Stimulated activated CD4-positive, alpha-beta T cell treated with anti-CD3 and anti-CD28 coated beads, TNF-alpha, amount 100 ng/mL, for 1 hour (primary cell): ENCODE measurements at places on chromosomes 12 and 14.

DNA sequence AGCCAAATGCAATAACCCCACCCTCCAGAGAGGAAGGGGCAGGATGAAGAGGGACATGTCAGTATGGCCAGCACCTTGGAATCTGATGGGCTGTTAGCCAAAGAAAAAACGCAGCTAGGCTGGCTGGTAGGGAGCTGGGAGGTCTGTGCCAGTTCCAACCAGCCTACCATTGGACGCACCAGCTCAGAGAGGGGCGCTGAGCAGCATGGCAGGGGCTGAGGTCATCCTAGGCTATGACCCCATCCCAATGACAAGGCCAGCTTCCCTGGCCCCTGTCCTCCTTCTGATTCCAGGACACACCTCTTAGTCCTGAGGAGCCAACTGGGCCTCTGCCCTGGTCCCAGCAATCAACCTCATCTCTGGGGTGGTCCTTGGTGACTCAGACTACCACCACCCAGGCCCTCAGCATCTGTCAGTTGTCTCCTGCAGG lies 12.2 kb downstream of the ACTN1 start:
- no peak for DNase-seq

GRCh38 chr14:88554457-88555286 lies at the start of gene PTPN21:
PTPN21 (minus strand) TSS chr14:88555007; CDS start chr14:88550417, 4,590 bp downstream.
- DNase-seq, result no peak

DNA sequence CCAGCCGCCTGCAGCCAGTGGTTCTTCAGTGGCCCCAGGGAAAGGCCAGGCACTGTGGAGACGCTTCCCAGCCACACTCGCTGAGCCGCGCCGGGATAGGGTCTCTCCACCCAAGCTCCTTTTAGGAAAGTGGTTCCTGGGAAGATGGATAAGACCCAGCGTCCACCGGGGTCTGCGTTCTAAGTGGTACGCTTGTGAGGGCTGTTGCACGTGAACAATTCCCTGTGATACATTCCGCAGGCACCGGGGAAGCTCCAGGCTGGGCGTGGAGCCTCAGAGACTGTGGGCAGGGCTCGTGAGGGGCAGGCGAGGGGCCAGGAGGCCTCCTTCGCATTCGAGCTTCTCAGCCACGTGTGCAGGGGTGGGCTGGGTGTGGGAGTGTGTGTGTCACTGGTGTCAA lies 48.4 kb downstream of the GALNT9 start:
- DNase-seq, result no peak

GRCh38 chr12:57040211-57040610 lies 9.7 kb downstream of the MYO1A start:
- no peak for DNase-seq

DNA sequence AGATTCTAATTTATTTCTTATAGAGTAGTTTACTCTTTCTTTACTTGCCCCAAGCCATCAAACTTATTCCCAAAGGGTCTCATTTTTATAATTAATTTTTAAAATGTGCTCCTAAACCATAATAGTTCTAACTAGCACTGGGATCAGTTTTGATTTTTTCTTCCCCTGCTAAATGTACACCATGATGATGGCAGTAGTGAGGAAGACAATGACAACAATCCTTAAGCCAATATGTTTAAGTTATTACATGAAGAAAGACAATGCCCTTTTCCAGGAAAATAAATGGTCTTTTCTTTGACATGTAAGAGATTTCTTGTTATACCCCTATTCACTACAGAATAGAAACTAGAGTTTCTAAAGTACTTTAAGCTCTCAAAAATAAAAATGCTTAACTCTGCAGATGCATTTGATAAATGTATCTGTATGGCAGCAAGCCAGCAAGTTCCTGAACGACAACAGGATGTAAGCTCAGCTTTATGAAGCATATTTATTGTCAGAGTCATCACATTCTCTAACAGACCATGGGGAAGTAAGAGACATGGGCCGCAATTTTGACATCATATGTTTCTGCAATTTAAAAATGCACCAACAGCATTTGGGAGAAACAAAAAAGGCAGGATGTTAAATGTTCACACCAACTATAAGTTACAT lies 36.0 kb upstream of the SNX6 start:
- DNase-seq, result no peak

GRCh38 chr12:106945261-106945851 lies 10.4 kb upstream of the TMEM263 start:
- no peak for DNase-seq

DNA sequence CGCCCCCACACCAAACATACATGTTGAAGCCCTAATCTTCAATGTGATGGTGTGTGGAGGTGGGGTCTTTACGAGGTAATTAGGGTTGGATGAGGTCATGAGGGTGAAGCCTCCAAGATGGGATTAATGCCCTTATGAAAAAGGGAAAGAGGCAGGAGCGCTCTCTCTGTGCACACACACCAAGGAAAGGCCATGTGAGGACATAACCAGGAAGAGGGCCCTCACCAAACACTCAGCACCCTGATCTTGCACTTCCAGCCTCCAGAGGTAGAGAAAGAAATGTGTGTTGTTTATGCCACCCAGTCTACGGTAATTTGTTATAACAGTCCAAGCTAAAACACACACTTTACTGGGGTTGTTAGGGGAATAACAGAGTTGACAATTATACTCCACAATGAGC lies 14.6 kb upstream of the PITPNM2 start:
- DNase-seq, result no peak

- DNase-seq, result no peak
Measured at GRCh38 chr12:116644806-116645205, 85.6 kb downstream of the MAP1LC3B2 start.

DNA sequence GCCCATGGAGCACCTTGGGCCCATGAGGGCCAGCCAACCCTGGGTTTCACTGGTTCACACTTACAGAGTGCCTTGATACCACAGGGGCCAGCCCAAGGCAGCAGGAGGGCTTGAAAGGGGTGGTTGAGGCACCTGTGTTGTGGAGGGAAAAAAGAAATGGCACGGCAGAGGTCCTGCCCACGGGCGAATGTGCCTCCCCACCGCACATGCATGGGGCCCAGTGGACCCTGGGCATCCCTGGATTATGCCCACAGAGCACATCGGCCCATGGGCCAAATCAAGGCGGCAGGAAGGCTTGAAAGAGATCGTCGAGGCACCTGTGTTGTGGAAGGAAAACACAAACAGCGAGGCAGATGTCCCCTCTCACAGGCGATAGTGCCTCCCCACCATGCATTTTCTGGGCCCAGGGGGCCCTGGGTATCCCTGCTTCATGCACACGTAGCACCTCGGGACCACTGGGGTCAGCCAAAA lies 378.1 kb downstream of the ALG10 start:
- DNase-seq, result no peak

DNA sequence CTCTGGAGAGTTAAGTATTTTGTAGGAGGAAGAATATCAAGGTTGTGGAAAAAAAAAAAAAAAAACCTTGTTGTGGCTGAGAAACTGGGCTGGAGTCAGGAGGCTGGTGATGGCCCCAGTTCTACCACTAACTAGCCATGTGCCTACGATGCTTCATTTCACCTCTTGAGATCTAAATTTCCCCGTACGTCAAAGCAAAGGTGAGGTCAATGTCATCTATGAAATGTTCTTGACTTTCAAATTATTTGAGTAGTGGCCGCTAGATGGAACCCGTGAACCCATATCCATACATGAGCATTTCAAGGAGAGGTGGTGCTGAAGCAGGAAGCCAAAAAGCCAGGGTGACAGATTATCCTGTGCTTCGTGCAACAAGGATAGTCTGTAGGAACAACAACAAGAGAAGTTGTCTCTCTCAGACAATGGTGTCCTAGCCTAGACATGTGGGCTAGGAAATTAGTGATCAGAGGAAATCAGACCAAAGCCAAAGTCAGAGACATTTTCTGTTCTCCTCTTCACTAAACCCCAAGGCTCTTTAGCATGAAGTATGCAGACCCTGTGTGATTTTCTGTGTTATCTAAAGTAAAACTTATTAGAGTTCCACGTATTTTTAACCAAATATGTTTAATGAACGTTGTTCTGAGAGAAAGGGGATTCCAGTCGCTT lies 95.5 kb upstream of the ETV6 start:
- no peak for DNase-seq

GRCh38 chr12:31578632-31579031 lies 12.3 kb downstream of the DENND5B start:
- no peak for DNase-seq

DNA sequence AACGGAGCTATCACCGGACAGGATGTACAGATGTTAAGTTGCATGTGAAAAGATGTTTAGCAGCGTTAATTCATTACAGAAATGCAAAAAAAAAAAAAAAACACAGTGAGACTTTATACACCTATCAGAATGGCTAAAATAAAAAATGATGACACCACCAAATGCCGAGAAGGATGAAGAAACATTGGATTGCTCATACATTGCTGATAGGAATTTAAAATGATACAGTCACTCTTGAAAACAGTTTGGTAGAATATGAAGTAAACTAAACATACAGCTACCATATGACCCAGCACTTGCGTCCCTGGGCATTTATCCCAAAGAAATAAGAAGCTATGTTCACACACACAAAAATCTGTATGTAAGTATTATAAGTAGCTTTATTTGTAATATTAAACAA lies 574.1 kb downstream of the SLC16A7 start:
- DNase-seq, result no peak

GRCh38 chr12:76247992-76248391 lies 100.2 kb downstream of the BBS10 start:
- DNase-seq, result no peak

GRCh38 chr12:116278667-116279066 lies 1.2 kb upstream of the MED13L start:
- no peak for DNase-seq

DNA sequence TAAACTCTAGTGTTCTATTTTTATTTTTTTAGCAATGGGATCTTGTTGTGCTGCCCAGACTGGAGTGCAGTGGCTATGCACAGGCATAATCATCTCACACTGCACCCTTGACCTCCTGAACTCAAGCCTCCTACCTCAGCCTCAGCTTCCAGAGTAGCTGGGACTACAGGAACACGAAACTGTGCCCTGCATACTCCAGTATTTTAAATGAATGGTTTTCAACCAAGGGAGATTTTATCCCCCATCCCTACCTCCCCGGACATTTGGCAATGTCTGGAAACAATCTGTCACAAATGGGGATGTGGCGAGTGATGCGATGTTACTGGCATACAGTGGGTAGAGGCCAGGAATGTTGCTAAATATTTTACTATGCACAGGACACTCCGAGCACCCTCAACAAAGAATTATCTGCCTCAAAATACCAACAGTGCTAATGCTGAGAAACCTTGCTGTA lies 2.1 kb downstream of the CBX5 start:
- DNase-seq, result no peak

DNA sequence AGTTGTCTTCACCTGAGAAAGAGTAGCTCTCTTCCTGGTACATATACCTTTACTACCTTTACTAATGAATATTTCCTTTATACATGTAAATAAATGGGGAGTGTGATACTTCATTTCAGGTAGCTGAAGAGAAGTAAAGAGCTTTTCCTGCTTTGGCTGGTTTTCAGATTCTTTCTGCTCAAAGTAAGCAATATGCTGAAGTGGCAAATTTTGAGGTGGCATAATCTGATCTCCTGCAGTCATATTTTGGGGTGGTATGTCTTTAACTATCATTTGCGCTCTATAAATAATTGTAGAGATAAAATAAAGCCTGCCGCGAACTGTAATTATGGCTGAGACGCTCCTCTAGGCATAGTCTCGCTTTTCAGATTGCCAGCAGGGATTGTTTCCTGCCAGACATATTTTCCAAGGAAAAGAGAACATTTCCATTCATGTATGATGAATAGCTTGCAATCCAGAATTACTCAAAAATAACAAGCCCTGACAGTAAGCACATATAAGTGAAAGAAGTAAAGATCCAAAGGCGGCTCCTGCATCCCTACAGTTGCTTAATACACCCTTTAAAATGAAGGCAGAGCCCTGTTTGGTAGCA lies 200.7 kb downstream of the C12orf50 start:
- no peak for DNase-seq

GRCh38 chr12:50188241-50188781 lies 21.1 kb upstream of the CERS5 start:
- DNase-seq, result no peak

- no peak for DNase-seq
Measured at GRCh38 chr14:24064091-24064795, 7.1 kb upstream of the CPNE6 start.

- DNase-seq, result no peak
Measured at GRCh38 chr12:57226588-57227314, 2.8 kb upstream of the SHMT2 start.

DNA sequence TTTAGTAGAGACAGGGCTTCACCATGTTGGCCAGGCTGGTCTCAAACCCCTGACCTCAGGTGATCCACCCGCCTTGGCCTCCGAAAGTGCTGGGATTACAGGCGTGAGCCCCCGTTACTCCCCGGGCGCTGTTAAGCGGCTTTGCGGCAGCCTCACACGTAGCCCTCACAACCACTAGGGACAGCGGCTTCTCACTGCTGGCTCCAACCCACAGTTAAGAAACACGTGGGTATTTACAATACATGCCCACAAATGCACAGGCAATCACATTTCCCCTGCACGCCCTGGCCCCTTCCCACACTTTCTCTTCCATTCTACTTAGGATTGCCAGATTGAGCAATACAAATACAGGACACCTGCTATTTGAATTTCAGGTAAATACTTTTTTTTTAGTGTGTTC lies 37.0 kb upstream of the EIF5 start:
- no peak for DNase-seq

GRCh38 chr12:121246893-121247557 lies 37.1 kb downstream of the P2RX4 start:
- DNase-seq, result no peak

GRCh38 chr12:96329018-96329417 lies 71.2 kb downstream of the CDK17 start:
- DNase-seq, result no peak

DNA sequence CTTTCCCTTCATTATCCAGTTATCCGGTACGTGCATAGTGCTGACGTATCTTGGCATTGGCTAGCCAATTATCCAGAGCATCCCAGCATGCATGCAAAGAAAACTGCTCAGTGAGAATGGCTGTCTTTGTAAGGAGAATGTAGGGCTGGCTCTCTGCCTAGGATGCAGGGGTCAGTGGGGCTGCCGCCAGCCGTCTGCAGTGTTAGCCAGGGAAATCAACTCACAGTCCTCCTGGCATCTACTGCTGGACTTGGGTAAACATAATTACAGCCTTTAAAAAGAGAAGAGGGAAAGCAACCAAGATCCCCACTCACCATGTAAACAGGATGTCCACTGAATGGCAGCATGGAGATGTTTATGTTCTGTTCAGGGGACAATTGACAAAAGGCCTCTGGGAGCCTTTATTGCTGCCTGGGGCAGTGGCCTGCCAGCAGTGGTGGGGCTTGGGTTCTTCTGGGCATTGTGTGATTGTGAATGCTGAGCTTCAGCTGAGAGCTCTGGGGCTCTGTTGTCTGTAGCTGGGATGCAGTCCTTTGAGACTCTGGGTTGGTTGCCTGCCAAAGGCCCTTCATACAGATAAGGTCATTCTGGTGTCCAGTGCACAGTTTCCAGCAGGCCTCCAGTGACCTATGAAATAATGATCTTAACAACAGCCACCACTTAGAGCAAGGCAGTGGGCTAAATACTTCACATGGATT lies 121.8 kb downstream of the TBC1D30 start:
- DNase-seq, result no peak

- no peak for DNase-seq
Measured at GRCh38 chr14:61229475-61229888, 51.7 kb downstream of the TMEM30B start.

- no peak for DNase-seq
Measured at GRCh38 chr12:23253191-23253590, 628.2 kb downstream of the ETNK1 start.

- DNase-seq, result no peak
Measured at GRCh38 chr12:3202096-3202495, 124.9 kb downstream of the TSPAN9 start.

GRCh38 chr12:76018672-76019071 lies 12.9 kb downstream of the PHLDA1 start:
- no peak for DNase-seq
